ENCODE measurements at places on chromosomes 2 and 18. TPM values are rescaled to one million over a fixed set of nuclear protein-coding genes. Genes with fewer than 3 reads are reported as not detected.

- DNase-seq = peak; percentile 24
- no peak overlapping the region for H3K27ac ChIP-seq
Measured at GRCh38 chr2:10572701-10573100, 117.1 kb downstream of the NOL10 start.

GRCh38 chr2:72993147-72993932, 76.0 kb downstream of the EMX1 start:
- DNase-seq = peak; percentile 21
- no peak overlapping the region for H3K27ac ChIP-seq
- H3K4me1 ChIP-seq = no peaks in the 10 kb centered on the region
- no peaks in the 10 kb centered on the region for H3K27me3 ChIP-seq
- H3K36me3 ChIP-seq = no peaks in the 10 kb centered on the region

- H3K27ac ChIP-seq = no peak overlapping the region
- H3K27me3 ChIP-seq = no peaks in the 10 kb centered on the region
- no peaks in the 10 kb centered on the region for H3K36me3 ChIP-seq
- H3K4me3 ChIP-seq = no peak overlapping the region
- no peak for DNase-seq
Measured at GRCh38 chr2:169007356-169007755, 23.8 kb downstream of the ABCB11 start.

NAT8 gene
- total RNA-seq = not detected

DNA sequence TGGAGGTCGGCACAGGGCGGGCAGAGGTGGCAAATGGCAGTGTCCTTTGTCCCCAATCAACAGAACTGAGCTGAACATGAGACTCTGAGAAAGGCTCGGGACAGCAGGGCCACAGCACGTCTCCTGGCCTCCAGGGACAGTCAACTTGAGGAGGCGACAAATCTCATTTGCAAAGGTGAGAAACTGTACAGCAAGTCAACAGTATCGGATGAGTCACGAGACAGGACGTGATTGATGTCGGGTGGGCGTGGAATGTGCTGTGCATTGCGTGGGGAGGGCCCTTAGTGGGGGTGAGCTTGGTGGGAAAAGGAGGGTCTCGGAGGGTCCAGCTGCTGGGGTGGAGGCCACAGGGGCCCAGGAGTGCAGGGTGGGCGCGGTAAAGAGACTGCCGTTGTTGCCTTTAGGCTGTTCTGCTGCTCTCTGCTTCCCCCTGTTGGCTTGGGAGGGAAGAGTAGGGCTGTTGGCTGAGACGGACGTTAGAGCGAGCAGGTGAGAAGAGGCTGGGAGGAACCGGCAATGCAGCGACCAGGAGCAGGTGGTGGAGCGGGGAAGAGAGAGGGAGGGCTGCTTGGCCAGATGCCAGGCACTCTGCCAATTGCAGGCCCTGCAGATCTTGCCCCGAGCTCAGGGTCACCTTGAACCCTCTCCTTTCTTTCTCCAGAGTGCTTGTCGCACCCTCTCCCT, 164.3 kb downstream of the BCL2 start:
- DNase-seq = peak; percentile 75
- peaks cover 48% of the 10 kb centered on the region for H3K36me3 ChIP-seq
- H3K4me1 ChIP-seq = peaks cover 93% of the 10 kb centered on the region

- H3K27ac ChIP-seq = no peak overlapping the region
- peaks cover 94% of the 10 kb centered on the region for H3K36me3 ChIP-seq
- no peaks in the 10 kb centered on the region for H3K27me3 ChIP-seq
- H3K4me3 ChIP-seq = no peak overlapping the region
- DNase-seq = no peak
Measured at GRCh38 chr2:86135653-86136052, 29.6 kb downstream of the PTCD3 start.

GRCh38 chr2:190755772-190756415, 107.0 kb downstream of the NAB1 start:
- no peaks in the 10 kb centered on the region for H3K36me3 ChIP-seq
- no peaks in the 10 kb centered on the region for H3K27me3 ChIP-seq
- no peak overlapping the region for H3K27ac ChIP-seq
- H3K4me3 ChIP-seq = no peak overlapping the region
- H3K4me1 ChIP-seq = peaks cover 32% of the 10 kb centered on the region

GRCh38 chr18:29104227-29104626, 927.3 kb upstream of the CDH2 start:
- H3K27ac ChIP-seq = no peak overlapping the region
- no peaks in the 10 kb centered on the region for H3K4me1 ChIP-seq
- no peak overlapping the region for H3K4me3 ChIP-seq
- DNase-seq = no peak
- H3K27me3 ChIP-seq = no peaks in the 10 kb centered on the region

DNA sequence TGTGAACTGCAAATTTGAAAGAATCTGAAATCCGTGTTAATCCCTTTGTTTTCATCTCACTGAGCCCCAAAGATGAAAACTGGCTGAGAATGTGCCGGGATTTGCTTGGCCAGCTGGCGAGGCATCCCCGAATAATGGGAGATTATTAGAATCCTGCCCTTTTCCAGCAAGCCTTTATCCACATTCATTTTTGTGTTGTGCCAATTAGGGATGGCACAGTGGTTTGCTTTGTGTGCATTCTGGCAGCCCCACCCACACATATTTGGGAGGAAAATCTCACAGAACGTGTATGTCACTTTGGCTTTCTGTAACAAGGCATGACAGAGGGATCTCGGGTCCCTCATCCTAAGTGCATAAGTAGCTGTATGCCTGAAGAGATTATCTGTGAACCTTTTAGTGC, 405.8 kb upstream of the FAM98A start:
- no peaks in the 10 kb centered on the region for H3K36me3 ChIP-seq
- no peaks in the 10 kb centered on the region for H3K27me3 ChIP-seq
- H3K4me1 ChIP-seq = no peaks in the 10 kb centered on the region
- no peak overlapping the region for H3K27ac ChIP-seq

PECR gene
- total RNA-seq = 15.2 TPM

DNA sequence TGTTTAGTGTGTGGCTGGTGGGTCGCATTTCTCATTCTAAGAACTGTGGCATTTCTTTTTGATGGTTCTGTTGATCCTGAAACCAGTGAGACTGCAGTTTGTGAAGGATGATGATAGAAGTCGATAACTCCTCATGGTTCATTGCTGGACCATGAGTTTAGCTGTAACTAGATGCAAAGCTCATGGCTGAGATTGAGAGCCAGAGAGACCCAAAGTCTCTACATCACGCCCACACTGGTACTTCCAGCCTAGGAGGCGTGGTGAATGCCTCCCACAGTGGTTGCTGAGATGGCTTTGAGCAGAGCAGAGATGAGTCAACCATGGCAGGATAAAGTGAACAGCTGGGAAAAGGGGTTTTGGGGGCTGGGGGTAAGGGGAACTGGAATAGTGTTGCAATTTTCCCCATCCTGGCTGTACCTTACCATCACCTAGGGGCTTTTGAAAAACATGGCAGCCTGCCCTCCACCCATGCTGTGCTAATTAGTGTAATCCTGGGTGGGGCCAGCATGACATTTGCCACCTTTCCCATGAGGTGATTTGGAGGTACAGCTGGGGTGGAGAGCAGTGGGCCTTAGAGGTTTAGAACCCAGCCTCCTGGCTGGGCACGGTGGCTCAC, 24.1 kb downstream of the INPP4A start:
- H3K4me3 ChIP-seq = no peak overlapping the region
- peak overlapping the region; percentile 86 for H3K27ac ChIP-seq
- peaks cover 27% of the 10 kb centered on the region for H3K36me3 ChIP-seq
- peaks cover 89% of the 10 kb centered on the region for H3K4me1 ChIP-seq
- no peak for DNase-seq

CCDC74B gene
- 0.94 TPM for total RNA-seq

- no peaks in the 10 kb centered on the region for H3K36me3 ChIP-seq
- H3K27me3 ChIP-seq = no peaks in the 10 kb centered on the region
- DNase-seq = no peak
- H3K4me1 ChIP-seq = no peaks in the 10 kb centered on the region
- H3K27ac ChIP-seq = no peak overlapping the region
Measured at GRCh38 chr18:73908323-73908722, 239.3 kb downstream of the FBXO15 start.

DNA sequence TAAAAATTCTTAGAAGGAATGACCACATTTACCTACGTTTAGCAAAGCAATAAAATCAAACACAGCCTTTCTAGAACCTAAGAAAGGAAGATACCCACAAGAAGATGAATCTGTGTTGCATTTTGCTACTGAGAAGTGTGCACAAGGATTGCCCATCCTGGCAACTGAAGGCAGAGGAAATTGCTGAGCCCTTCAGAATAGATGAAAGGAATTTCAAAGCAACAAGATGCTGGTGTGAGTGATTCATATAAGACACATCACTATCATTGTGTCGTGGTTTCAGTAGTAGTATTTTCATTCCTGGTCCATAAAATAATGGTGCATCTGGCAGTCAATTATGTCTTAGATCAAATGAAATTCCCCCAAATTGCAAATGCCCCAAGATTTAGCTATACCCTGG, 48.4 kb upstream of the ANKRD44 start:
- DNase-seq = no peak
- H3K4me3 ChIP-seq = no peak overlapping the region
- peak overlapping the region; percentile 1 for H3K27ac ChIP-seq

- peak; percentile 77 for DNase-seq
- H3K4me1 ChIP-seq = peaks cover 36% of the 10 kb centered on the region
- H3K27me3 ChIP-seq = peaks cover 38% of the 10 kb centered on the region
- peak within 1 kb of the TSS; percentile 99 for H3K4me3 ChIP-seq
Measured at GRCh38 chr2:180980106-180980942, at the start of gene UBE2E3. Gene UBE2E3 (plus strand): TSS chr2:180980605. CDS start chr2:180982043, 1,438 bp downstream.

- DNase-seq = no peak
- H3K27ac ChIP-seq = no peak overlapping the region
- H3K4me1 ChIP-seq = peaks cover 16% of the 10 kb centered on the region
- no peak overlapping the region for H3K4me3 ChIP-seq
Measured at GRCh38 chr2:134943540-134943939, 24.9 kb downstream of the CCNT2 start.

SKA1 gene
- total RNA-seq = 23.6 TPM

- H3K4me3 ChIP-seq = no peak overlapping the region
Measured at GRCh38 chr18:67621049-67621713, 104.7 kb upstream of the DSEL start.

ATP9B gene
- 29.8 TPM for total RNA-seq

DNA sequence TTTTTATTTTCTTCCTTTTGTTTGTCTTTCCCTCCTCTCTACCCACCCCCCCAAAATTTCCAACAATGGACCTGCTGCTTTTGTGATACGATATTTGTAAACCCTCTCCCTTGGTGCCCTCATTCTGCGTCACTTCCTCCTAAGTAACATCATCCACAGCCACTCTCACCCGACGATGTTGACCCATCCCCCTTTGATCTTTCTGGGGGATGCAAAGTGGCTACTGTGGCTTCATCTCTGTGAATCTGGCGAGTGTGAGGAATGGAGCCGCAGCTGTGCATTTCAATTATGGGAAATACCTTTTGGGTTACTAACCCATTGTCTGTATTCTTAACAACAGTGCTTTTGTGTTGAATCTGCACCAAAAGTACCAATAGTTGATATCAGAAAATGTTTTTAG, 19.4 kb downstream of the ANTXR1 start:
- H3K36me3 ChIP-seq = no peaks in the 10 kb centered on the region
- H3K4me3 ChIP-seq = no peak overlapping the region
- no peak for DNase-seq

DNA sequence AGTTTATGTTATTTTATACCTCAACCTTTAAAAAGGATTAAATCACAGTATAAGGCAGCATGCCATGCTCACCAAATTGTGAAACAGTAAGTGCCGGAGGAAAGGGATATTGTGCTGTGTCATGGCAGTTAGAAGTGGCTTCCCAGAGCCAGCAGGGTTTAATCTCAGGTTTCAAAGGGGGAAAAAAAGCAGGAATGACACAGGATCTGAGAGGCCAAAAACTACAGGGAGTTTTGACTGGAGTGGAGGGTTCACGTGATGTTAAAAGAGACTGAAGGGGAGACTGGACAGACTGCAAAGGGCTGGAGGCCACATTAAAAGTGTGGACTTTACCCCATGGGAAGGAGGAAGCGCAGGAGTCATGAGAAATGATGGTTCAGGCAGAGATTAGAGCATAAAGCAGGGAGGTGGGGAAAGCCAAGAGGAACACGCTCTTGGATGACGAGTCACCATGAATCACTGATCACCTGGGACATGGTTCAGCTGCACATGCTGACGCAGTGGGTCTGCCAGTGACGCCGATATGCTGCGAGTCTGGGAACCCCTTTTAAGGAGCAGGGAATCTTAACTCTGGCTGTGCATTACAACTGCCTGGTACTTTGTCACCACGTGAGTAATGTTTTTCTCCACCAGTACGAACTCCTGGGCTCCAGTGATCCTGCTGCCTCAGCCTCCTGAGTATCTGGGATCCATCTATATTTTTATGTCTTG, 6.1 kb downstream of the CHMP1B start:
- no peak overlapping the region for H3K27ac ChIP-seq
- H3K27me3 ChIP-seq = no peaks in the 10 kb centered on the region
- DNase-seq = no peak
- peaks cover 4% of the 10 kb centered on the region for H3K36me3 ChIP-seq
- no peak overlapping the region for H3K4me3 ChIP-seq

PDE11A gene
- not detected for total RNA-seq

MAL gene
- total RNA-seq = 101 TPM

DNA sequence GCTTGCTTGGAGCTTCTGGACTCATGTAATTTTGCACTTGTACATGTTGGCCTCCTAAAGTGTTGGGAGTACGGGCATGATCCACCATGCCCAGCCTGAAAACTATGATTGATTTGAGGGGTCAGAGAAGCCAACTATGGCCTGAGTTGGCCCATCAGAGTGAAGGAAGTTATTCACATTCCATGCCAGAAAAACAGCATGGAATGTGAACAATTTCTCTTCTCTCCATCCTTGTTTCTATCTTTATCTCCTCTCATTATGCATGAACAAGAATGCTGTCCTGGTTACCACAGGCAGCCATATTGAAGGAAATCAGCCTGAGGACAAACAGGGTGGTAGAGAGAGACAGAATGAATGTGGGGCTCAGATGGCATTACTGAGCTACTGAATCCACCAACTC, 3.5 kb upstream of the CD226 start:
- H3K27ac ChIP-seq = peak overlapping the region; percentile 42
- DNase-seq = no peak
- H3K4me3 ChIP-seq = no peak overlapping the region
- peaks cover 47% of the 10 kb centered on the region for H3K4me1 ChIP-seq
- no peaks in the 10 kb centered on the region for H3K27me3 ChIP-seq
- peaks cover 40% of the 10 kb centered on the region for H3K36me3 ChIP-seq

LRRC30 gene
- not detected for total RNA-seq

DNA sequence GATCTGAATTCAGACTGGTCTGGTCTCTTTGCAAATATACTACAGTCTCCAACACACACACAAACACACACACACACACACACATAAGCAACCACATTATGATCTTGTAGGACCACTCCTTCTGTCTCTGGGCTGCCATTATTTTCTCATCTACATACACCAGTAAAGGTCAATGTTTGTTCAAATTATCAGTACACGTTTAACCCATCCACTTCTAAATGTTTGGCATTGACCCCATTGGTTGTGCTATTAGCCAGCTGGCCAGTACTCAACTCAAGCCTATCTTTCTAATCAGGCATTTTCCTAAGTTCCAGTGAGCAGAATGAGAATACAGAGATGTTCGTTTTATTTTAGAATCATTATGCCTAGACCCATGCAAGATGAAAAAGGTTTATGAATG, 186.4 kb downstream of the CNTNAP5 start:
- H3K27me3 ChIP-seq = no peaks in the 10 kb centered on the region
- H3K27ac ChIP-seq = no peak overlapping the region
- H3K4me3 ChIP-seq = no peak overlapping the region

ATOH8 gene
- 0.07 TPM for total RNA-seq

Measured in activated T-helper 2 cell treated with anti-CD3 and anti-CD28 coated beads, Interferon-gamma antibody, Interleukin-2, Interleukin-4, amounts not matched to agents 10 μg/mL and 5 μg/mL and 100 μg/mL, durations not matched to agents 14 hours and 24 hours and 36 hours (primary cell).